CD4-positive, alpha-beta T cell treated with Interleukin-2 at 100 ng/mL for 4 hours (primary cell): ENCODE measurements at places on chromosomes 5 and 9.

- DNase-seq = no peak
Measured at GRCh38 chr5:516338-516925, 7.8 kb downstream of the SLC9A3 start.

DNA sequence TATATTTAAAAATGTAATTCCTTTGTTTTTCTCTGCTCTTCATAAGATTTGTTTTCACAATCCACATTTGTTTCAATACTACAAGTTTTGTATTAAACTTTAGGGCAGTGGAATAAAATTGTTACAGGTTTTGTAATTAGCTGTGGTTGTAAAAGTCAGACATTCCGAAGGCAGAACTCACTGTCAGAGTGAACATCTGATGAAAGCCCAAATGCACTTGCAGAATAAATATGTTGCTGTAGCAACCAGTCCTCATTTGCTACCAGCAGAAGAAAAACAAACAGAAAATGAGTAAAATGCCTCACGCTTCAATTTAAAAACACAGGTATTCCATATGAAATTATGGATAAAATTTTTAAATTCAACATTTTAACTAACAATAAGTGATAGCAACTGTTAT is 740.1 kb upstream of the FAM174A start:
- no peak for DNase-seq

- DNase-seq = no peak
Measured at GRCh38 chr5:176178789-176179188, 59.4 kb upstream of the SIMC1 start.

GRCh38 chr5:134026521-134027287 is 21.9 kb upstream of the VDAC1 start:
- peak; percentile 52 for DNase-seq

DNA sequence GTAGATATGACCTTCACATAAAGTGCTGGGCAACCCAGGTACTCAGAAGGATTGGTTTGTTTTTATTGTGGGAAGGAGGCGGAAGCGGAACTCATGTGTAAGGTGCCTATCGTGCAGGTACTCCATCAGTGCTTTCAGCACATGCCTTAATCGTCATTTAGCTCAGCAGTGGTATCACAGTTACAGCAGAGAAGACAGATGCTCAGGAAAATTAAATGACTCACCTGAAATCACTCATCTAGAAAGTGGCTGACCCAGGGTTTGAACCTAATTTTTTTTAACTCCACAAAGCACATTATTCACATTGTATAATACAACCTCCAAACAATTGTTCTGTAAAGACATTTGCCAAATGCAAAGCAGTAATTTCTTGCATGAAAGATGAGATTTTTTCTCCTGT is 2.2 kb downstream of the C5orf46 start:
- DNase-seq = no peak
